ENCODE measurements at places on chromosomes 4 and X.

- DNase-seq = no peak
These were observed 709.3 kb downstream of the PCDH18 start for GRCh38 chr4:136823020-136823419.

DNA sequence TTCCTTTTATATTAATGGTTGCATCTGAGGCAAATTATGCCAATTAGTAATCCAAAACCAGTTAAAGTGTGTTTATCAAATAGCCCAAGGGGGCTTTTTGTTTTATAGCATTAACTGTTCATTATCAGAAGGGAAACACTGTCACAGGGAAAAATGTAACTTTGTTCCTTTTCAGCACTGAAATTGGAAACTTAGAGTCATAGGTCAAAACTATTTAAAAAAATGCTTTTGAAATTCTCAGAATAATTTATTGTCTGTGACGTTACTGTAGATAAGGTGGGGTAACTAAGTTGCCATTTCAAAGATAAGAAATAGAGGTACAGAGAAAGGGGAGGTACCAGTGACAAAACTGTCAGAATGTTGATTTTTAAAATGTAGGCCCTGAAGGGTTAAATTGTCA lies 129.3 kb downstream of the AKAP4 start:
- DNase-seq = no peak

- DNase-seq = no peak
These were observed 494.9 kb downstream of the IDS start for GRCh38 chrX:149010013-149010852.

DNA sequence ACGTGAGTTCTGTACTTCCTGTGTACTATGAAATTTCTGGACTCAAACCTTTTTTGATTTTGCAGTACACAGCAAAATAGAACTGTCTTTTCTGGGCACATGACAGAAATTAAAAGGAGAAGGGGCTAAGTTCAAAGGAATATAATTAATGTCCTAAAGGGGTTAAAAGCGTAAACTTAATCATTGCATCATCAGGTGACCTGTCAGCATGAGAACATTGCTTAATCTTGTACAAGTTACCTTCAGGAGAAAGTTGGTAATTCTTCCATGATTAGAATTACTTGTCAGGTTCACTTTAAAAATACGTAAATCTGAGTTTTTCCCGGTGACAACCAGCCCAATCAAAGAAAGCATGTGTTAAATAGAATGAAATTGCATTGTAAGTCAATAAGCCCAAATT lies 43.2 kb upstream of the PNPLA4 start:
- DNase-seq = no peak

GRCh38 chrX:12153741-12154140 lies 15.5 kb downstream of the FRMPD4 start:
- DNase-seq = no peak

GRCh38 chr4:163048447-163048846 lies 118.2 kb downstream of the NAF1 start:
- DNase-seq = no peak

- DNase-seq = no peak
These were observed 52.6 kb upstream of the PDHA1 start for GRCh38 chrX:19291086-19291485.

All from hippocampal formation (tissue), 2 donors.